Skin of body (tissue), 3 donors: ENCODE measurements at places on chromosomes 11 and 22.

DNA sequence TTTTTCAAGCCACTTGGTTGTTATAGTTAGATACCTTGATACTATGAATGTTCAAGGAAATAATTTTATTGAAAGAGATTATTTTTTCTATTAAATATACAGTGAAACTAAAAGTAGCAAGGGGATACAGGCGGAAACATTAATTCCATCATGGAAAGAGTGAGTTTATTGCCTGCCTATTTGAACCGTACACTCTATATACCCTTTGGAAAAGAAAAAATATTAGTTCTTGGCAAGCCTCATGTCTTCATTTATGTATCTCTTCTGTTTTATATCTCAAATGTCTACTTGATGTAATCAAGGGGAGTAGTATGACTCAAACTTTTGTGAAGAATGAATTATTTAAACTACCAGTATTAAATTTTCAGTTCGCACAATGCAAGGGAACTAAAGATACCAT lies 54.0 kb downstream of the GAS2 start:
- no peak for DNase-seq

DNA sequence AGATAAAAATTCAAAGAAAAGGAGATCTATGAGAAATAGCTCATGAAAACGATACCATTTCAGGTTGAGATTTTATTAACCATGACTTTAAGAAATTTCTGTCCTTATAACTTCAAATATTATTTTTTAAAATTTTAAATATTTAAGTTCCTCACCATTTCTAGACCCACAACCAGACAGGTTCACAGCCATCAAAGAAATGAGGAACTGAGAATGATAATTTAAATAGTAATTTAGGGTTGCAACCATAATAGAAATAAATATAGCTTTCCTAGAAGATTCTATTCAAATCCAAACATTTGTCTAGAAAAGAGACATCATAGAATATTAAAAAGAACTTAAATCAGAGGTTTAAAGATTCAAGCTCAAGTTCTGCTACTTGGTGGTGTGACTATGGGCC lies 5.9 kb upstream of the VWA5A start:
- no peak for DNase-seq

DNA sequence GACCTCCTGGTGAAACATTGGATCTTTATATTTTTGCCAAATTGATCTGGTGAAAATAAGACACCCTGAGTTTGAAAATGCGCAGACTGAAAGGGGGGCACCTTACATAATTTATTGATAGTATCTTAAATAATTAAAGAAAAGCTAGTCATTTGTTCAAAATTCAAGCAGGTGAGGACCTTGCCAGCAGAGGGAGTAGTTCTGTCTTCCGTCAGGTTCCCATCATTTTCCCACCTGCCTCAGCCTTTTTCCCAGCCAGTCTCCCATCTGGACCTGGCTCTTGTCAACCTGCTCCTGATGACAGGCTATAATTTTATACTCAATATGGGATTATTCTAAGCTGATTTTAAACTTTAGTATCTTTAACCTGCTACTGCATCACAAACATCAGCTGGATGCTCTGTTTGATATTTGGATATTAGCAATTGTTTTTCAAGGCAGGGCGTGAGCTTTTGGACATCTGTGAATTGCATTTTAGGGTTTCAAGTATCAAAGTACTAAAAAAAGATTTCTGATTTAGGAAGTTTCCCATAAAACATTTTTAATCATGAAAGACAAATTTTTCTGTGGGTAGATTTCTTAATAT lies 132.0 kb downstream of the ELP4 start:
- DNase-seq, result no peak

DNA sequence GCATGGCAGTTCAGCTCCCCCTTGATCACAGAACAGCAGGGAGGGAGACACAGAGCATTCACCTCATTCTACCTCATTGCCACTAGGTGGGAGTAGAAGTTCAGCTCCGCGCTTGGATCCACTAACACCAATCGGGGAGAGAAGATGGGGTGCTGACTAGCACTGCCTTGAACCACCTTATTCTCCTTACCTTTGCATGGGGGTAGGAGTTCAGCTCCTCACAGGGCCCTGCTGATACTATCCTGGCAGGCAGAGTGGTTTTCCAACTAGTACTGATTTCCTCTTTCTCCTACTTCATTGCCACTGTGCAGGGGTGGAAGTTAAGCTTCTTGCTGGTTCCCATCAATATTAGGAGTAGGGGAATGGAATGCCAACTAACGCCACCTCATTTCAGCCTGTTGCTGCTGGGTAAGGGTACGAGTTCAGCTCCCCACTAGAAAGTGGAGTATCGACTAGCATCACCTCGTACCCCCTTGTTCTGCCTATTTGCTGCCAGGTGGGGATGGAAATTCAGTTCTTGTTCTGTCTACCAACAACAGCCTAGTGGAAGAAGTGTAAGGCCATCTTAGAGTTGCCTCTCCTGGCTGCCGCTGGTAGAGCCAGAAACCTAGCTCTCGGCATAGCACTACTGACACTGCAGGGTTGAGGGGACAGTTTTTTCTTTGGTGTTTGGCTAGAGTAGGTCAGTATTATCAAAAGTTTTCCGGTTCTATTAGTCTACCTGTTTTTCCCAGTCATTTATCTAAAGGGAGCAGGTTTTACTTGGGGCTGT lies 550.9 kb upstream of the CCDC90B start:
- DNase-seq, result peak; percentile 3

DNA sequence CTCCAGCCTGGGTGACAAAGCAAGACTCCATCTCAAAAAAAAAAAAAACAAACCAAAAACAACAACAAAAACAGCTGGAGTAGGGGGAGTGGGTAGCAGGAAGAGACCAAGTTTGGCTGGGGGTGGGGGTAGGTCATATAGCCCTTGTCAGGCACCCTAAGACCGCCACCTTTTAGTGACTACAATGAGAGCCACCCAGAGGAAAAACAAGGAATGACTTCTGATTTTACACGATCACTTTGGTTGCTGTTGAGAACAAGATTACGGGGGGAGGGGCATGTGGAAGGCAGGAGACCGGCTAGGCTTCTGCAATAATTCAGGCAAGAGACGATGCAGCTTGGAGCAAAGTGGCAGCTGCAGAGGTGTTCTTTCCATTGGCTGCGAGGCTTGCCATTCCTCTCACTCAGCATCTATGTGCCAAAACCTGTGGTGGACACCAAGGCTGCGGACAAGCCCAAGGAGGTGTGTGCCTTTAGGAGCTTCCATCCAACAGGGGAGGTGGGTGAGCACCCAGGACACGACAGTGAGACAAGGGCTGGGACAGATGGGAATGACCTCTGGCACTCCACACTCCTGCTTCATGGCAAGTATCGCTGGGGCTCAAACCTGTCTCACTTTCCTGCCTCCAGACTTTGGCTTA lies 1.7 kb downstream of the RPS19BP1 start:
- DNase-seq, result no peak

DNA sequence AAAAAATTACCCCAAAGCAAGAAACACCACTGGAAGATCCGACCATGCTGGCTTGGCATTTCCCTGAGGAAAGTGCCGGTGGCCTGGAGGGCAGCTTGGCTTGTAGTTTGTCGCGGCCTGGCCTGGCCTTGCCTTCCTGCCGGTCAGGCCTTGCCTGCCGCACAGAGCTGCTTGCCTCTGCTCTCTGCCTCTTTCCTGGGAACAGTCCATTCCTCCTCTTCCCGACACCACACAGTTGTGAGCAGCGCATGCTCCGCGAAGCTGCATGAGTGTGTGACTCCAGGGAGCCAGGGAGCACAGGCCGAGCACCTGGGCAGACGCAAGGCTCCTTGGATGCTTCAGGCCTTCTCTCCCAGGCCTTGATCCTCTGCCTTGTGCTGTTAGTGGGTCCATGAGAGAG lies 19.8 kb downstream of the CTTN start:
- DNase-seq, result no peak

DNA sequence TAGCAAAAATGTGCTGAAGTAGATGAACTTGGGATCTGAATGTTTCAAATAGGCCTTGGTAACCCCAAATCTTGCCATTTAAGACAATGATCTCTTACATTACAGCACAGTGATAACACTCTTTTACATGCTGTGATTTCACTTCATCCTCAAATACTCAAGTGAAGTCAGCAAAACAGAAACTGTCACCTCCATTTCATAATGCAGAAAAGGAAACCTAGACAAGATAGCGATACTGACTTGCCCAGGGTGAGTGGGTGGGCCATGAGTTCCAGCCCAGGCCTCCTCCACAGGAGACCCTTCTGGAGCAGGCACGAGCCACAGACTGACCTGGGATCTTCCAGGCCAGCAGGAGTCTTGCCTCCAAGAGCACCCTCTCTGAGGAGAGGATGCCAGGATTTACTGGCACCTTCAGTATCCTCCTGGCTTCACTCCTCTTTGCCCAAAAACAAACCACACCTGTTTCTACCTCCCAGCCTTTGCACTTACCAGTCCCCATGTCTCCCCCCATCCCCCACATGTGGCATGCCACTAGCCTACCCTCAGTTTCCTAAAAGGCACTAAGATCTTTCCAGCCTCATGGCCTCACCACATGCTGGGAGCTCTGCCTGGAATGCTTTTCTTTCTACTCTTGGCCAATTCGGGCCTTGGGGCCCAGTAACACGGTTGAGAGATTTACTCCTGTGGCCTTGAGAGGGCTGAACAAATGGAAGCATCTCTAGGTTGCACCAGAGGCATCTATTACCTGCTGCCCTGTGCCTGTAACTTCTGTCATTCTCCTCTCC lies 1.9 kb upstream of the DGAT2 start:
- no peak for DNase-seq

GRCh38 chr11:8598506-8598905 lies 4.5 kb upstream of the STK33 start:
- DNase-seq, result no peak

DNA sequence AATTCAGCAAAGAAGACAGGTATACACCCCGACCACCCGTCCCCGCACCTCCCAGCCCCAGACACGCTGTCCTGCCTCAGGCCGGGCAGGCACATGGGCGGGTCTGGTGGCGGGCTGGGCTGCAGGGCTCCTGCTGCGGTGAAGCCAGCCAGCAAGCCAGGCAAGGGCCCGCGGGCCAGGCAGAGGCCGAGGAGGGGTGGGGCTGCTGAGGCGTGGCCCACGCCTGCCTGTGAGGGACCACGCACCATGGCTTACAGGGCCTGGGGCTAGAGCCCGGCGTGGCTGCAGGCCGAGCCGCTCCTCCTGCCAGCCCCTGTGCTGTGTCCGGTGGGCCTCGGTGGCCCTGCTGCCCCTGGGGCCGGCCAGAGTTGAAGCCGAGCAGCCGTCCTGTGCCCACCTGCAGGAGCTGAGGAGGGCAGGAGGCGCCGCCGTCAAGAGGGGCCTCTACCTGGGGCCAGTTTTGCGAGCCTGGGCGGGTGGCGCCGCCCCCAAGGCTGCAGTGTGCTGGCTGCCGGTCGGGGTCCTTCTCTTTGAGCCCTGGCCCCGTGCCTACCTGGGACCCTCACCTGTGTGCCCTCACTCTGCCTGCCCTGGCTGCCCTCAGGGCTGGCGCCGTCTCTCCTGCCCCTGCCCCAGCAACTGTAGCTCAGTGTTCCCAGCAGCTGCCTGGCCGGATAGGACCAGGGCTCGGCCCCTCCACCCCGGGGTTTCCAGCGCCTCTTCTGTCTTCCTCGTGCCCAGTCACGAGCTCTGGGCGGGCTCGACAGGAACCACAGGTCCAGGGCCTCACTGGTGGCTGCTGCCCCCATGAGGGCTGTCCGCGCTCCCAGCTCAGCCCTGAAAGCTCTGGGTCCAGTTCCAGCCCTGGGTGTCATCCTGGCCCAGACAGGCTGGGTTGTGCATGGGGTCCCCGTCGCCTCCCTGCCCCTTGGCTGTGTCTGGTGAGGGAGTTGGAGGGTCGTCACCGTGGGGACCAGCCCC lies 38.4 kb downstream of the MOB2 start:
- DNase-seq, result no peak

GRCh38 chr11:67356387-67356863 lies 3.1 kb upstream of the POLD4 start:
- no peak for DNase-seq
